ENCODE measurements at places on chromosomes 7 and 10.

- no peak for DNase-seq
Measured at GRCh38 chr10:132515811-132516726, 21.5 kb upstream of the INPP5A start.

DNA sequence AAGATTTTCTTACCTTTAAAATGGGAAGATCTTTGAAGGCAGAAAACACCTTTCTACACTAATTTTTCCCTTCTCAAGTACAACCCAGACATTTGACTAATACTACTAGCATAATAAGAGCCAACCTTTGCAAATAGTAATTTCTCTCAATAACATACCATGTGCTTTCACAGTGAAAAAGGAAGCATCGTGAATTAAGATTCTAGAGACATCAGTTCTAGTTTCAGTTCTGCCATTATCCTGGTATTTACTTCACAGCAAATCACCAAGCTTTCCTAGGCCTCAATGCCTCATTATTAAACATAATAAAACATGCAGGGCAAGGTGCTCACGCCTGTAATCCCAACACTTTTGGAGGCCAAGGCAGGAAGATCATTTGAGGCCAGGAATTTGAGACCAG, 24.9 kb downstream of the GSAP start:
- DNase-seq, result no peak

- DNase-seq, result peak; percentile 39
Measured at GRCh38 chr7:123811056-123811455, 33.9 kb upstream of the HYAL4 start.

DNA sequence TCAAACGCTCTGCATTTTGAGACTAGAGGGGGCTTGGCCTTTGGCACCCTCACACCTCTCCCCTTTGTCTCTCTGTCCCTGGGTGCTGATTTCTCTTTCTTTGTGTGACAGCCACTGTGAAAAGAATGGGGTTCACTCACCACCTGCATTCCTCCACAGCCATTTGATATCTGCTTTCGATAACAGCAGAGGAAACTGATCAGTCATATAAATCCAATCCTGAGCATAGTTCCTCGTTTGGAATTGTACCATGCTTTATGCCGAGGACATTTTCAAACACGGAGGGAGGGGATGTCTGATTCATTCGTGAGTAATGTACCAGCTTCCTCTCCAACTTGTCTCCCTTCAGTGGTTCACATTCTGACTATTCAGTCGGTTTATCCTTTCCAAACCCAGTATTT, 15.8 kb downstream of the MET start:
- DNase-seq, result peak; percentile 68

- no peak for DNase-seq
Measured at GRCh38 chr10:116324227-116324950, at the start of gene CCDC172. Gene CCDC172, plus strand, starts transcription at chr10:116324448. Its CDS starts 564 bp downstream, at chr10:116325012.

GRCh38 chr7:97117035-97117371, 495 bp upstream of the SDHAF3 start:
- no peak for DNase-seq

DNA sequence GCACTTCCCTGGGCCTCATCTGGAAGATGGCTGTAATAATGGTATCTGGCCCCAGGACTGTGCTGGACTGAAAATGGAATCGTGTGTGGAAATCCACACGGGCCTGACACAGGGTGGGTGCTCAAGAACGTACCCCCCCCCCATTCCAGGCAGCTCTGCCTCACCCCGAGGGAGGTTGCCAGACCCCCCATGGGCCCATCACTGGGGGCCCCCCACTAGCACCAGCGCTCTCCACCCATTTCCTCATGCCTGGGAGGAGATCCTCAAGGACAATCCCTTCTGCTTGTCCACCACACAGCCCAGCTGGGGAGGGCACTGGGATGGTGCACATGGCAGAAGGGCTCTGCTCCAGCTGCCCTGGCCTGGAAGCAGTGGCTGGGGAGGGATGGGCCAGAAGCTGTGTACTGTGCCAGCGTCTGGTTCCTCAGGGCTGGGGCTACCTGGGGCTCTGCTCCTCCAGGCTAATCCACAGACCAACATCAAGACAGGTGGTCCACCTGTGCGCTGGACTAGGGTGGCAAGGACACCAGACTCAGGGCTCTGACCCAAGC, 55.4 kb downstream of the CAMK2B start:
- DNase-seq, result no peak

- DNase-seq, result no peak
Measured at GRCh38 chr10:114626841-114627240, 31.2 kb downstream of the ABLIM1 start.

DNA sequence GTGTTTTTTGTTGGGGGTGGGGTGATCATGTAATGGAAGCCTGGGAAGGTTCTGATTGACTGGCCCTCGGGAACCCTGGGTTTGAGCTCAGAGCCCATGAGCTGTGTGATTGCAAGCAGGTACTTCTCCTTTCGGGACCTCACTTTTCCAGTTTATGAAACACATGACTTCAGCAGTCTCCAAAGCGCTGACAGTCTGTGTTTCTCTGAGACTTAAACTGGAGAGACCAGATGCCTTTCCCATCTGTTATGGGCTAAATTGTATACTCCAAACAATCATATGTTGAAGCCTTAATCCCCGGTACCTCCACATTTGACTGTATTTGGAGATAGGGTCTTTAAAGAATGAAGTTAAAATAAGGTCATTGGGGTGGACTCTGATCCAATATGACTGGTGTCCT, 493.6 kb downstream of the GALNT17 start:
- no peak for DNase-seq

- peak; percentile 59 for DNase-seq
Measured at GRCh38 chr7:117666031-117666430, 186.2 kb downstream of the CFTR start.
